ENCODE measurements at places on chromosomes 2 and 18. TPM values are rescaled to one million over a fixed set of nuclear protein-coding genes. Genes with fewer than 3 reads are reported as not detected.

GRCh38 chr2:69083235-69083748 is 70.3 kb downstream of the ANTXR1 start:
- H3K27ac ChIP-seq, result peak overlapping the region; percentile 58
- H3K4me3 ChIP-seq, result no peak overlapping the region
- DNase-seq, result no peak
- peaks cover 25% of the 10 kb centered on the region for H3K36me3 ChIP-seq

DNA sequence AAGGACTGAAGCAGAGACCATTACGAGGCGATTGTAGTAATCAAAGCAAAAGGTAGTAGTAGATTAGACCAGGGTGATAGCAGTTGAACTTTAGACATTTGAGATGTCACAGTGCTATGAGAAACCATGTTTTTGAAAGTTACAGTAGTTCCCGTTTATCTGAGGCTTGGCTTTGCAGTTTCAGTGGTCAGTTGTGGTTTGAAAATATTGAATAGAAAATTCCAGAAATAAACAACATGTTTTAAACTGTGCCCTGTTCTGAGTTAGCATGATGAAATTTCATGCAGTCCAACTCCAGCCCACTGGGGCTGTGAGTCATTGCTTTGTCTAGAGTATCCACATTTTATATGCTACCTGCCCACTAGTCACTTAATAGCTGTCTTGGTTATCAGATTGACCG is 47.5 kb downstream of the ZNF638 start:
- H3K27me3 ChIP-seq, result no peaks in the 10 kb centered on the region
- H3K27ac ChIP-seq, result no peak overlapping the region
- H3K4me3 ChIP-seq, result no peak overlapping the region
- H3K36me3 ChIP-seq, result peaks cover 36% of the 10 kb centered on the region

- H3K27me3 ChIP-seq, result no peaks in the 10 kb centered on the region
- DNase-seq, result no peak
- no peak overlapping the region for H3K4me3 ChIP-seq
- H3K27ac ChIP-seq, result no peak overlapping the region
- H3K4me1 ChIP-seq, result peaks cover 5% of the 10 kb centered on the region
Observed at GRCh38 chr2:10369269-10370255, 66.9 kb downstream of the HPCAL1 start.

DNA sequence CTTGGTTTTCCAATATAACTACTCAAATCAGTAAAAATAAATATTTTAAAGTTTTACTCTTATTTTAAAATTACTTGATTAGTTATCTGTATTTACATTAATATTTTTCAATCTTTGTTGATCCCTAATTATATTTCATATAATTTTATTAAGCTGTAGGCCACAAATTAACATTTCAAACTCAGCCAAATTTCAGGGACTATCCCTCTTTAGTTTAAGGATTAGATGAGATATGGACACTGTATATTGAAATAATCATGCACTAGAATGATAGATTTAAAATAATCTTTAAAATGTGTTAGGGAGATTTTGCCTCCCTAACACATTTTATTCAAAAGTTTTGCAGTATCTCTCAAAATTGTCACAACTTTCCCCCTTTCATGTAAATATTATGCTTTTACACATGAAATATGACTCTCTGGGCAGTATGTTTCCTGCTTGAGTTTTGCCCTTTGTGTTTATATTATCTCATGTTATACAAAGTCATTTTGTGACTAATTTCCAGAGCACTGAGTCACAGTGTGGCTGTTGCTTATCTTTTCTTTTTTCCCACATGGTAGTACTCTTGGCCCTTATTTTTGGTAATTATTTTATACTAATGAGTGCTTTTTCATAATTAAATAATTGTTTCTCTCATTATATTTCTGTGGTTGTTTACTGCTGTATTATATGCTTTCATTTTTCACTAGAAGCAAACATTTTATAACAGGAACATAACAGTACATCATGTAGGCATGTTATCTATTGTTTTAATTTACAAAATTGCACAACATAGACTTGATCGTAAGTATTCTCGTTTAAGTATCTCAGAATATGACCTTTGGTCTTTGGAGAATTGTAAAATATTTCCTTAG is 1.2 kb downstream of the TFPI start:
- no peak for DNase-seq
- peak overlapping the region; percentile 61 for H3K4me3 ChIP-seq
- no peaks in the 10 kb centered on the region for H3K27me3 ChIP-seq
- H3K27ac ChIP-seq, result peak overlapping the region; percentile 59

- no peak overlapping the region for H3K4me3 ChIP-seq
- H3K36me3 ChIP-seq, result no peaks in the 10 kb centered on the region
- no peaks in the 10 kb centered on the region for H3K27me3 ChIP-seq
- H3K27ac ChIP-seq, result no peak overlapping the region
Observed at GRCh38 chr2:236342951-236343350, 78.7 kb upstream of the ASB18 start.

- DNase-seq, result no peak
- no peak overlapping the region for H3K4me3 ChIP-seq
- no peak overlapping the region for H3K27ac ChIP-seq
Observed at GRCh38 chr2:206626108-206626507, 16.2 kb upstream of the FAM237A start.

- no peaks in the 10 kb centered on the region for H3K36me3 ChIP-seq
- no peak overlapping the region for H3K4me3 ChIP-seq
- H3K27me3 ChIP-seq, result no peaks in the 10 kb centered on the region
- no peak overlapping the region for H3K27ac ChIP-seq
- peak; percentile 39 for DNase-seq
Observed at GRCh38 chr2:68692511-68692910, 42.1 kb upstream of the ARHGAP25 start.

DNA sequence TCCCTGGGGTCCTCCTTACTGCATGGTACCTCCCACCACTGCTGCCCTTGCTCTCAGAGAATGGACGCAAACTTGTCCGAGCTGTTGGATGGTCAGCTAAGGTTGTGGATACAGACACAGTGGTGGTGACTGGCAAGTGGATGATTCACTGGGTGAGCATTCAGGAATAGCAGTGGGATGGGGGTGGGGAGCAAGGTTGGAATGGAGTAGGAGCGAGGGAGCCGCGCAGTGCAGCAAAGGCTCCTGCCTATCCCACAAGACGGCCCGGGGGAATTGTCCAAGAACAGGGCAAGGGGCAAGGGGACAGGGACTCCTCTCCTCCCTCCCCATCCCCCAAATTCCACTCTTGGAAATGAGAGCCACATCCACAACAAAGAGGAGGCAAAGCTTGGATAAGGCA is 102.2 kb downstream of the PIEZO2 start:
- H3K4me3 ChIP-seq, result no peak overlapping the region
- H3K4me1 ChIP-seq, result no peaks in the 10 kb centered on the region
- H3K27me3 ChIP-seq, result no peaks in the 10 kb centered on the region
- H3K27ac ChIP-seq, result no peak overlapping the region

DNA sequence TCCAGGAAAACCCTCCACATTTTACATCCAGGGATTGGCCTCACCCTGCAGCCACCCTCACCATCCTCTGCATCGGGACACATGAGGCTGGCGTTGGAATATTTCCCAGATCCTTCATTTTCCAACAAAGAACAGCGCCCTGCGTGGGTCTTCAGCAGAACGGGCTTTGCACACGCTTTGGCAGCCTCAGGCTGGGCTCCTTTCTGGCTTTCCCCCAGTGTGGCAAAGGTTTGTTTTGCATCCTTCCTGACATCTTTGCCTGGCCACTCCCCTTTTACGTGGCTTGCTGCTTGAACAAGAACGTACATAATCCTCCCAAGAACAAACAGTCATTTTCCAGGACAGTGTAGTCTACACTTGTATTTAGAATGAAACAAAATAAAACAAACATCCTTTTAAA is 25.6 kb upstream of the GREB1 start:
- H3K27me3 ChIP-seq, result no peaks in the 10 kb centered on the region
- H3K27ac ChIP-seq, result no peak overlapping the region
- no peak for DNase-seq
- H3K4me1 ChIP-seq, result no peaks in the 10 kb centered on the region

- peaks cover 16% of the 10 kb centered on the region for H3K36me3 ChIP-seq
- H3K27ac ChIP-seq, result no peak overlapping the region
- no peak for DNase-seq
- H3K4me3 ChIP-seq, result no peak overlapping the region
Observed at GRCh38 chr18:55220523-55220922, 261.3 kb upstream of the CCDC68 start.

DNA sequence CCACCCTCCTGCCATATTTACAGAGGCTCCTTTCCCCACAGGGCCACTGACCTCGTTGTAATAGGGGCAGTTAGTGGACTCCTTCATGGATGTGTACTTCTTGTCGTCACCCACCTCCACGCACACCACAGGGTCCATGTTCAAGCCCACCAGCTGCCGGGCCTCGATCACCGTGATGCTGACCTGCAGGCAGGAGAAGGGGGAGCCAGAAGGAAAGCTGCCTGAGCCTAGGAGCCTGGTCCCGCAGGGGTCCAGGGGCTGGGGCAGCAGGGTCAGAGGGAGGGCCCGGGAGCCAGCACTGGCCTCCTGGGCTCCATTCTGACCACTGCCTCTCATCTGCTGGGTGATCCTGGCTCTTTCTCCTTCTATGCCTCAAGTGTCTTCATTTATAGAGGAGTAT is 17.0 kb upstream of the OTOF start:
- no peak for DNase-seq
- no peak overlapping the region for H3K27ac ChIP-seq
- no peaks in the 10 kb centered on the region for H3K36me3 ChIP-seq
- H3K4me1 ChIP-seq, result peaks cover 11% of the 10 kb centered on the region
- no peak overlapping the region for H3K4me3 ChIP-seq
- H3K27me3 ChIP-seq, result no peaks in the 10 kb centered on the region

DNA sequence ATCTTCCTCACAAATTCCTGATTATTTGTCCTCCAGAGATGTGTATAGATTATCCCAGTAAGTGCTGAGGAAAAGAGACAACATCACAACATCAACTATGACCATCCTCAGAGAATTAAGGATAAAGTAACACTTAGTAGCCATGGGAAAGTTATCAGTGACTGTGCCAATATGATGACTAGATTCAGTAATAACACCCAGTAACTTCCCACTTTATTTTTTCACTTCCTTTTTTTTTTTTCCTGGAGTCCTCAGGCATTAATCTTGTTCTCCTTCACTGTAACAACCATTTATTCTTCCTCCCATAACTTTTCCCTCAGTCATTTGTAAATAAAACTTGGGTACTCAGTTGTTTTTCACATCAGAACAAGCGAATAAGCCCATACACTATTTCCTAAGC is 16.7 kb upstream of the PID1 start:
- H3K4me1 ChIP-seq, result no peaks in the 10 kb centered on the region
- H3K27me3 ChIP-seq, result no peaks in the 10 kb centered on the region
- no peak for DNase-seq

DNA sequence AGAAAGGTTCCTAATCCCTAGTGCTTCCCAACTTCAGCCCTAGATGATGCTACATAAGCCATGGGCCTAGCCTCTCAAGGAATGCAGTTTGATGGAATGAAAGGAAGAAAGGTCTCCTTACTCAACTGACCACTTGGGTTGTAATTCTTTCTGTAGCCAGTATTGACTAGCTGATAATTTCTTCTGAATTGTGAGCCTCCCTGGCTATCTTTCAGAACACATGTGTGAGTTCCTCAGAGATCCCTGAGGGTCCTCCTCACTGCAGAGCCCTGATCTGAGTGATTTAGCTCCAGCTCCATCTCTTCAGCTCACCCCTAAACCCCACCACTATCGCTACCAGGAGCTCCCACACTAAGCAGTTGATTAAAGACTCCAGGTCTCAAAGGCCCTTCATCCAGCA is 31.5 kb downstream of the CFAP210 start:
- H3K27me3 ChIP-seq, result no peaks in the 10 kb centered on the region
- H3K36me3 ChIP-seq, result no peaks in the 10 kb centered on the region
- no peaks in the 10 kb centered on the region for H3K4me1 ChIP-seq
- DNase-seq, result no peak
- no peak overlapping the region for H3K27ac ChIP-seq
- no peak overlapping the region for H3K4me3 ChIP-seq

DNA sequence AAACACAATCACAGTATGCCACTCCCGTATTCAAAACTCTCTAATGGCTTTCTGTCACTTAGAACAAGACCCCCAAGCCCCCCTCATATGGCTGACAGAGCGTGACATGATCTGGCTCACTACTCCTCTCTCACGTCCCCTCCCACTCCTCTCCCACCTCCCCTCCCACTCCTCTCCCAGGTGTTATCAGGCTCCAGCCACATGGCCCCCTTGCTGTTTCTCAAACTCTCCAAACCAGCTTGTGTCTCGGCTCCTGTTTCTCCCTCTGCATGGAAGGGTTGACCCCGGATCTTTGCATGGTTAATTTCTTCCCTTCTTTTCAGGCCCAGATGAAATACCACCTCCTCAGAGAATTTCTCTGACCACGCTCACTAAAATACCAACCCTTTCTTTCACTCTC is 180.8 kb downstream of the SLC8A1 start:
- no peak for DNase-seq
- no peak overlapping the region for H3K27ac ChIP-seq
- no peak overlapping the region for H3K4me3 ChIP-seq
- H3K27me3 ChIP-seq, result no peaks in the 10 kb centered on the region
- no peaks in the 10 kb centered on the region for H3K36me3 ChIP-seq

GRCh38 chr18:63253428-63254372 is 65.9 kb downstream of the BCL2 start:
- DNase-seq, result peak; percentile 19
- H3K27me3 ChIP-seq, result no peaks in the 10 kb centered on the region
- H3K4me3 ChIP-seq, result peak overlapping the region; percentile 9
- peak overlapping the region; percentile 55 for H3K27ac ChIP-seq
- no peaks in the 10 kb centered on the region for H3K36me3 ChIP-seq
- peaks cover 56% of the 10 kb centered on the region for H3K4me1 ChIP-seq

DNA sequence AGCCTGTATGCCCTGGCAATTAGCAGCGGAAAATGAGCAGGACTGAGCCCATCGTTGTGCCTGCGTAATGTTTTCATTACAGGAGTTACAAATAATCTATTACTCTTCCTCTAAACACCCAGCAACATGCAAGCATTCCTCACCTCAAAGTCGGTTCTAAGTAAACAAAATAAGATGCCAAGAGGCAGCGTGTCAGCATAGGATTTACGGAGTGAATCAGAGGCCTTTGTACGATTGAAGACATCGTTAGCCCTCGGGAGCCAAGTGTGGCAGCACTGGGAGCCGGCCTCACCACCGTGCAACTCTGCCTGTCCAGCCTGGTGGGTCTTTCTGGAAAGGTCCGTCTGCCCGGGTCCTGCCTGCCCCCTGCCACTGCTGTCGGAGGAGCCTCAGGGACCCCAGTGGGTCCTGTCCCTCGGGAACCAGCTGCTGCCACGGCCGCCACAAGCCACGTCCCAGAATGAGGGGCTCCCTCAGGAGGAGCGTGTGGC is 80.1 kb upstream of the CTDP1 start:
- no peak for DNase-seq
- H3K36me3 ChIP-seq, result no peaks in the 10 kb centered on the region
- peaks cover 4% of the 10 kb centered on the region for H3K4me1 ChIP-seq
- no peak overlapping the region for H3K27ac ChIP-seq
- H3K27me3 ChIP-seq, result no peaks in the 10 kb centered on the region
- H3K4me3 ChIP-seq, result no peak overlapping the region

- no peak overlapping the region for H3K4me3 ChIP-seq
- H3K27ac ChIP-seq, result no peak overlapping the region
- H3K4me1 ChIP-seq, result no peaks in the 10 kb centered on the region
- no peaks in the 10 kb centered on the region for H3K36me3 ChIP-seq
Observed at GRCh38 chr2:106314444-106314843, 120.3 kb upstream of the UXS1 start.

The MYO5B gene
- 8.6 TPM for total RNA-seq

The HOXD8 gene
- 4.6 TPM for total RNA-seq

The CCDC68 gene
- 2.3 TPM for total RNA-seq

The MAT2A gene
- total RNA-seq, result 96.5 TPM

The CDH19 gene
- 37.9 TPM for total RNA-seq

The CNRIP1 gene
- 23.5 TPM for total RNA-seq

The TMEM127 gene
- 44.6 TPM for total RNA-seq

All from esophagus muscularis mucosa (tissue), 4 donors.